Foreskin melanocyte (primary cell): ENCODE measurements at places on chromosomes 12 and 14.

GRCh38 chr12:130633771-130634170, 82.3 kb downstream of the RIMBP2 start:
- no peak for DNase-seq

- peak; percentile 51 for DNase-seq
Measured at GRCh38 chr14:77097006-77097699, 905 bp upstream of the CIPC start.

- DNase-seq = no peak
Measured at GRCh38 chr14:76405627-76406026, 29.7 kb downstream of the ESRRB start.

GRCh38 chr12:26031827-26032226, 73.3 kb downstream of the RASSF8 start:
- DNase-seq = no peak

GRCh38 chr12:67107751-67108269, 161.3 kb upstream of the CAND1 start:
- DNase-seq = no peak

DNA sequence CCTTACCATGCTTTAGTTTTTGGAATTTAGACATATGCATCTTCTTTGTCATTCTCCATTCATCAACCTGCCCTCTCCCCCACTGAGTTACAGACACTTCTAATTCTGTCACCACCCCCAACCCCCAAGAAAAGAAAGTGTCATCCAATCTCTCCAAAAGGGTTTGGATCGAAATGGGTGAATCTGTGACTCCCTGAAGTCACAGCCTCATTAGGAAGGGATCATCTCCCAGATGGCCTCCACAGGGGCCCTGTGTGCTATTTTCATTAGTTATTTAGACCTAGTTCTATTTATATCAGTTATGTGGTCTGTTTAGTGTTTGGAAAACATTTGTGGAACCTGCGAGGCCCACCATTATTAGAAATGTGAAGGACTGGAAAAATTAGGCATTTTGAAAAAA, 191.0 kb upstream of the ATP2B1 start:
- DNase-seq = no peak

- no peak for DNase-seq
Measured at GRCh38 chr14:53620890-53621289, 335.7 kb downstream of the BMP4 start.
